ENCODE measurements at places on chromosomes 12 and 14.

DNA sequence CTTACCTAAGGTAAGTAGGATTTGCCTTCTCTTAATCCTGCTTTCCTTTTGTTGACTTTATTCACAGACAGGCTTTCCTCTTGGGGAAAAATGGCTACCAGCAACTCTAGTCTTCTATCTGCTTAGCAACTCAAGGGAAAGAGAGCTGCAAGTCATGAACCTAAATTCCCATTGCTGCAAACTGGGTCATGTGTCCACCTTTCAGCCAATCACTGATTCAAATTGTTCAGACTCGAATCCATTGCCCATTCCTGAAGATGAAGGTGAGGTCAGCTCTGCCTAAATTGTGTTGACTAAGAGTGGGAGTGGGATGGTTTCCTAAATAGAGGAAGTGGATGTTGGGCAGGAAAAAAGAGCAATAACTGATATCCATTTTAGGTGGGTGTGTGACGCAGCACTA, 7.7 kb downstream of the FBXW8 start:
- DNase-seq: no peak

DNA sequence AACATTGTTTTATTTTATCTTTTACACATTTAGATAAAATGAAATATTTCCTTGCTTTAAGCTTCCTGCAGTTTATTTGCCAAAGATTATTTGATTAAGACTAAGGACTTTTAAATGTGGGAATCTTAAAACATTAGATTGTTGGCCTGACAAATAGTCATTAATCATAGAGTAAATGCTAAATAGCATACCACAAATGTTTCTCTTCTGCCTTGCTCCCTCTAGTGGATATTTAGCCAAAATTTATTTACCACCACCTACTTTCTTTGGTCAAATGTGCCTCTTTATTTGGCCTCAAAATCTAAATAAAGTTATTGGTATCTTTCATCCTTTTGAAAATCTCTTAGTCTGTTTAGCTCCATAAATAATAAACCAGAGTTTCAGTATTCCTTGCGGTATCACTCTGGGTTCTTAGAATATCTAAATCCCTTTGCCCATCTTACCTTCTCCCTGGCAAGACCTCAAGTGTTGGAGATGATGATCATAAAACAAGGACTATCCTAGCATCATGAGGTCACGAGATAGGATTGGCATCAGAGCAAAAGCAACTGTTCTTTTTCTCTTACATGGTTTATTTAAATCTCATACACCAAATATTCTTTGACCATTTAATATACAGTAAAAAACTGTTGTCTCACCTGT, 150.6 kb upstream of the AEBP2 start:
- DNase-seq: peak; percentile 52

DNA sequence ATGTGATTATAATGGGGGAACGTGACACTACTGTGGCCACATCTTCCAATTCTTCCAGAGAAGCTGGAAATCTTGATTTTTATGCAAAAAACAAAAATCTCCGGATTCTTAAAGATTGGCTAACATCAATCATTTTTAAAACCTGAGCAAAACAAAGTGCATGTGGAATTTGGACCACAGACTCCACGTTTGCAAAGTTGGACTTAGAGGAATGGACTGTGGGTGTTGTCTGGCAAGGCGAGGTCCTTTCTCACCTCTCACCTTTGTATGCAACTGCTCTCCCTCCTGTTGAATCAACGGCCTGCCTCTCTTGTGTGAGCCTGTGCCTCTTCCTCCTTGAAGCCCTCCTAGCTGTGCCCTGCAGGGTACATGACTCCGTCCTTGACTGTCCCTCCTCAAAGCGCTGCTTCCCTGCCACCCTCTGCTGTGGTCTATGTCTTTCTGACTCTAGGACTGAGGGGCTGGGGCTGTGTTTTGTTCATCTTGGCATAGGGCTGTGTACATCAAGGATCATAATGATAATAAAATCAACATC, 122.4 kb downstream of the PHETA1 start:
- DNase-seq: no peak

DNA sequence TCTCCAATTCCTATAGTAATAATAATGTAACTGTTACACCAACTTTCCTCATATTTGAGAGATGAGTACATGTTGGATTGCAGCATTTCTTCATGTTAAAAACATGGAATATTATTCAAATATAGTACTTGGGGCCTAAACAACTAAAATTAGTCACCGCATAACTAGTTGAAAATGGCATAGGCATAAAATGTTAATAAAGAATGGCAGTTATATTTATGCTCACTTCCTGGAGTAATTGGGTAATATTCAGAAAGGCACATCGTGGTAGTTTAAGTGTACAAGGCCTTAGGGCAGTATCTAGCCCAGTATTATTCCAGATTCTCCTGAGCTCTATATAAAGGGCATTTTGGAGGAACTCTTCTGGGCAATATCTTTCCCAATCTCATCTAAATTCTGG, 46.0 kb downstream of the ERGIC2 start:
- DNase-seq: peak; percentile 25

DNA sequence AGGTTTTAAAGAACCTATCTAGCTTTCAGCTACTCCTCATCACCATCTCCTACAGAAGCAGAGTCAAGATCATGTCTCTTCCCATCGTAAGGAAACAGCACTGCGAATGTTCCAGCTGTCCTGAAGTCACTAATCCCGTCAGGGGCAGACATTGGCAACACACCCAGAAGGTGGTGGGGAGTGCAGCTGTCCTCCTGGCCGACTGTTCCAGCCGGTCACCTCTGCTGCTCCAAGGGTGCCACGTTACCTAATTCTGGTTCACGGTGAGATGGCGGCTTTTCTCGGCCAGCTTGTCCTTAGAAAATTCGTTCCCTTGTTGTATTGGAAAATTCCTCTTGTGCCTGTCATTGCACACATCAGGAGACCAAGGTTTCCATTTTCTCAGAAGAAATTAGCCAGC, 196.2 kb downstream of the ZFP36L1 start:
- no peak for DNase-seq

GRCh38 chr14:76867516-76868453, 41.6 kb downstream of the LRRC74A start:
- no peak for DNase-seq

GRCh38 chr12:29050503-29050902, 98.6 kb upstream of the FAR2 start:
- no peak for DNase-seq

GRCh38 chr12:123873793-123874192, 98.8 kb downstream of the CCDC92 start:
- no peak for DNase-seq

DNA sequence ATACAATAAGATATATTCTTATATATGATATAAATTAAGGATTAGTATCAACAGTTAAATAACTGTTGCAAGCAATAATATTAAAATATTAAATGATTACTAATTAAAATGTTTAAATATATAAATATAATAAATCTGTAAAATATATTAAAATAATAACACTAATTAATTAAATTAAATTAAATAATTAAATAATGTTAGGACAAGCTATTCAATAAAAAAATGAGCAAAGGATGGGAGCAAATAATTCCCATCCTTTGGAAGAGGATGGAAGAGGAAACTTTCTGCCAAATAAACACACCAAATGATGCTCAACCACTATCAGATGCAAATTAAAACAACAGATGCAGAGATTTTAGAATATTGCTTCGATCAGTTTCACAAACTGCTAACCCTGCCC, 39.4 kb upstream of the BMP4 start:
- no peak for DNase-seq

DNA sequence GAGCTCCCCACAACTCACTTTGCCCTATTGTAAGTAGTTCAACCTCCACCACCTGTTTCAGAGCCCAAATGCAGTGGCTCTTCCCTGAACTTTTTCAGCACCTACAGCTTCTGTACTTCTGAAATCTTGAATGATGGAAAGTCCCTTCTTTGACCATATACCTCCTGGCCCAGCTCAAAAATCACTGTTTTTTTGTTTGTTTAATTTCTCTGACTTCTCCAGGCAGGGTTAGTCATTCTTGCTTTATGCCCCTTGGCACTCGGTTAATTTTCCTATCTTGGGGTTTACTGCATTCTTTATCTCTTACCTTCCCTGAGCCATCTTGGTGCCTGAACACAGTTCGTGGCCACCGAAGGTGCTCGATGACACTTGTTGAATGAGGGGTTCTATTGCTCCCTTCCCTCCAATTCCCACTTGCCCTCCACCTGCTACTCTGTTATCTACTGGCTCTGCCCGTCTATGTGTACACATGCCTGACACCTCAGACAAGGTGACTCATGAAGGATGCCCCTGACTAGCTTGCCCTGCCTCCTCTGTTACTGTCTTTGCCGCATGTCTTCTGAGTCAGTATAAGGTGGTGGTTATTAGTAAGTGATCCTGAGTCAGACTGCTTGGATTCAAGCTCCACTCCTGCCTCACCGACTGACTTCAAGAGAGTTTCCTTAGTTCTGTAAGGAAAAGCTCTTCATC, 4.4 kb downstream of the AMHR2 start:
- peak; percentile 82 for DNase-seq

DNA sequence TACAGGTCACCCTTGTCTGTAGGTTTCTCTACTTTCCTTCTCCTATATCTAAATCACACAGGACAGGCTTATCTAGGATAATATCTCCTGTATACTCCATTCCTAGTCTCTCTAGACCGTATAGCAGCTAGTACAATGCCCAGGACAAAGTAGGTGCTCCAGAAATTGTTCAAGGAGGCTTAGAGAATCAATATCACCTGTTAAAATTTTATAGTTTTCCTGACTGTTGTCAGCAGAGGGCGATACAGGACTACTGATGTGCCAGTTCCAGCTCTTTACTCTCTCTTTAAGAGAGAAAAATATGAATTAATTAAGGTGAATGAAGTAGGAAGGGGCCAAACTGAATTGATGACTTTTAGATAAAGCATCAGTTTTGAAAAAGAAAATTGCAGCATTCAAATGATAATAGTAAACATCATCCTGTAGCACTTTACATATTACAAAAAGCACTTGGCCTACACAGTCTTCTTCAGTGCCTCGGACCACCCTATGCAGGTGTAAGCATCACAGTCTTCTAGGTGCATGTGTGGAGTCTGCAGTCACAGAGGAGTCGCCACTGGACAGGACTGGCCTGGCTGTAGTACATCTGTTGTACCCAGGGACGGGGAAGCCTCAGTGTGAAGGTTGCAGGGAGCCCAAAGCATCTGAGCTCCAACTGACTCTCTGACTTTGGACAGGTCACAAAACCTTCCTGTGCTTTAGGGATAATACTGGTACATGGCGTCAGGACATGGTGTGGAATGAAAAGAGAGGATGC, 61.9 kb upstream of the MAX start:
- DNase-seq: peak; percentile 50

GRCh38 chr12:109894939-109895338, 5.1 kb upstream of the TCHP start:
- DNase-seq: no peak

GRCh38 chr12:52380271-52380694, 5.2 kb downstream of the KRT84 start:
- peak; percentile 33 for DNase-seq

- peak; percentile 40 for DNase-seq
These were observed 10.7 kb upstream of the FKBP4 start for GRCh38 chr12:2783936-2784600.
